ENCODE measurements at places on chromosomes 3 and 15.

DNA sequence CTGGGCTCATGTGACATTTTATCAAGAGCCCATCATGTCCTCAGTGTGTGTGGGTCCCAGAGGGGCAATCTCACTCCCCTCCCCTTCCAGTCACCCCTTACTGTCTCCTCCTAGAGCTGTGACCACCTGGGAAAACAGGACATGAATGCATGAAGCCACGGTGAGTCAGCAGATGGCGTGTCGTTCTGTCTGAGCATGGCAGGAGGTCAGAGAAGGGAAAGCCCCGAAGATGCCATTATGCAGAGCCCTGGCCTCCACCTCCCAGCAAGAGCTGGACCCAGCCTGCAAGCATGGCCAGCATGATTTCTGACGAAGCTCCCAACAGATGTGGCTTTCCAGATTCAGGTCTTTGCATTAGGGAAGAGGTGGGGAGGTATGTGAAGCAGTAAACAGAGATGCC lies 118.5 kb downstream of the TLE3 start:
- no peak for DNase-seq

DNA sequence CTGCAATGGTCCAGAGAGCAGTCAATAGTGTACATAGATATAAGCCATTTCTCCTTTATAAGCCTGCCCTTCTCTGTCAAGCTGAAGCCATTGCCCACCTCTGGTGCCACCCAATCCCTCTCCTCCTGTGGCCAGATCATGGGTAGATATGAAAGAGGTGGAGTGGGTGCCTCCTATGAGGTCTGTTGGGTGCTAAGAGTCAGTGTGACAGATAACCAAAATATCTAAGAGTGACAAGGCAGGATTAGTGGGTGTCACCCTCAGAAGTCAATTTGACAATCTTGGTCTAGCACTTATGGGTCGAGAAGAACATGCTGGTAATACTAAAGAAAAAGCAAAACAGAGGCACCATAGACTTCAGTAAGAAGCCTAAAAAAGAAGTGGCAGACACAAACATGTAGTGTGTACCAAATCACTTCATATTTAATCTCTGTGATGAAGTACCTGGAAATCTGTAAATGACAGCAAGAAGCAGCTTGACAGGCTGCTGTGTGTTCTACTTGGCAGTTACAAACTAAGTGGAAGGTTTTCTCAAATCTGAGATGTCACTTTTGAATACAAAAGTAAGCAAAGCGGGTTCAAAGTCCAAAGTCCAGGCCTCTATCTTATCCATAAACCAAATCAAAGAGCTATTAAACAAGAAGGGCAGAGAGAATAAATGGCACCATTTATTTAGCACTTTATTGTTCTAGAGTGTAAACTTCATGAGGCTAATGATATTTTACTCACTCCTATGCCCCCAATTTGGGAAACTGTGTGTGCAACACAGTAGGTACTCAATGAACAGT lies 118.9 kb upstream of the EOMES start:
- no peak for DNase-seq

- DNase-seq: no peak
Observed at GRCh38 chr3:23649448-23649847, 156.3 kb upstream of the UBE2E1 start.

GRCh38 chr15:52094811-52095584 lies 17.6 kb downstream of the BCL2L10 start:
- DNase-seq: no peak

DNA sequence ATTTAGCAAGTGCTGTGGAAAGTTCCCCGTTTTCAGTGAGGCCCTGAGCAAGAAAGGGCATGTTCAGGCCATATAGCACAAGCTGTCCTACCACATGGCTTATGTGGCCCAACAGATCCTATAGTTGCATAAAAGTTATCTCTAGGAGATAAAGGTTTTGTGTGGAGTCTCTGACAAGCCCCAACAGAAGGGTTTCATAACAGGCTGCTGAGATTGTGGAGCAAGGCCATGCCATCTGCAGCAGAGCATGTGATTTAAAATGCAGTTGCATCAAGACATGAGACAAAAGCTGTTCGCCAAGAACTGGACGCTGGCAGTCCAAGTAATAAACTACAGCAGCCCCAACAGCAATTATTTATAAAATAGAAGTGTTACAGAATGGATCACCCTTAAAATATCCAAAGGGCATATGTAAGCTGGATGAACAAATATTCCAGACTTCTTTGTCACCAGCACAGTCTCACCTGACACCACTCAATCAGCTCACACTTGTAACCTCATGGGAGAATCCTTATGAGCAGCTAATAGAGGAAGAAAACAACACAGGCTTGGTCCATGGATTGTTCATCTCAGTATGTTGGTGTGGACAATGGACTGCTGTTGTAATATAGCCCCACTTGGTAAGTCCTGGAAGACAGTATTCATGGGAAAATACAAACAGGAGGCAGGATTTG lies 14.4 kb upstream of the CLDN1 start:
- DNase-seq: no peak

DNA sequence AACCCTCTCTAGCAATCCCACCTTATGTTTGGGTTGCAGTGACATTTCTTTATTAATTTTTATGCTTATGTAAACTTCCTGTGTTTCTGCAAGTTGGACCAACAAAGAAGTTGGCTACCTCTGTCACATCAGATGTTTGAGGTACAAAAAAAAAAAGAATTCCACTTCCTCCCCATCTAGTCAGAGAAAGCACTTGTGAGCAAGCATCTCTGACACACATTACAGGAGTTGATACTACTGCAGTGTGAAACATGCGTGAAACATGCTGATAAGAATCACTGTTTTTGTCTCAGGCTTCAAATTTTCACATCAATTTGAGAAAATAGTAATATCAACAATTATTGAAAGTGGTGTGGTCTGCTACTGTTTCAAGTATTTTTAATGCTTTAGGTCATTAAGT lies 1.3 kb downstream of the SCAANT1 start:
- DNase-seq: no peak

GRCh38 chr15:89784686-89784960 lies 8.5 kb downstream of the MESP2 start:
- no peak for DNase-seq

DNA sequence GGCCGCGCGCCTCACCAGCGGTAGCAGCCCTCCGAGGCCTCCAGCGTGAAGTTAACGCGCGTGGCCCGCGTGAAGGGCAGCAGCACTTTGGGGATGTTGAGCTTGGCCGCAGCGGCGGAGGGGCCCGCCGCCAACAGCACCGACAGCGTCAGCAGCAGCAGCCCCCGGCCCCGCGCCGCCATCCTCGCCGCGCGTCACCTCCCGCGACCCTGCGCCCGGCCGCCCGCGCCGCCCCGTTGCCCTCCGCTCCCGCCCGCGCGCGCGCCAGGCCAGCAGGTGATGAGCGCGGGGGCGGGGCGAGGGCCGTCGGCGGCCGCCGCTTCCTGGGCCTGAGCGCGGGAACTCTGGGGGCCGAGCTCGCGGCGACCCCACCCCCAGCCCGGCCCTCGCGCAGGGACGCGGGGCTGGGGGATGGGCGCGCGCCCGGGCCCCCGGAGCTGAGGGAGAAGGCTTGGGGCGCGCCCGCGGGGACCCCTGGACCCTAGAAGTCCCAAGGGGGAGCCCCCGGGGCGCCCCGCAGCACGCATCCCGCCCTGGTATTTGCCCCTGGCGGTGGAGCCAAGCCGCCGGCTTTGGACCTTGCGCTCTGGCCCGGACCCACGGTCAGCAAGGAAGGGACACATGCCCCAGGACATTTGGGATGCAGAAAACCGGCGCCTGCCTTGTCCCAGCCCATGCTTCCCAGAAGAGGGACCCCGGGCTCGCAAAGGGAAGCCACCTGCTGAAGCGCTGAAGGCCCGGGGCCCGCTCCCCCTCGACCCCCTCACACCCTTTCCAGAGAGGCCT lies at the start of gene NUP210:
Gene NUP210, minus strand, starts transcription at position 278 of the 786 bp plus-strand sequence. Its CDS starts 96 bp downstream, at position 182.
- DNase-seq: peak; percentile 62

GRCh38 chr3:195546130-195546560 lies 3.0 kb upstream of the PPP1R2 start:
- DNase-seq: no peak
